GF-D8 (cell line): ENCODE measurements at places on chromosomes 4 and X.

DNA sequence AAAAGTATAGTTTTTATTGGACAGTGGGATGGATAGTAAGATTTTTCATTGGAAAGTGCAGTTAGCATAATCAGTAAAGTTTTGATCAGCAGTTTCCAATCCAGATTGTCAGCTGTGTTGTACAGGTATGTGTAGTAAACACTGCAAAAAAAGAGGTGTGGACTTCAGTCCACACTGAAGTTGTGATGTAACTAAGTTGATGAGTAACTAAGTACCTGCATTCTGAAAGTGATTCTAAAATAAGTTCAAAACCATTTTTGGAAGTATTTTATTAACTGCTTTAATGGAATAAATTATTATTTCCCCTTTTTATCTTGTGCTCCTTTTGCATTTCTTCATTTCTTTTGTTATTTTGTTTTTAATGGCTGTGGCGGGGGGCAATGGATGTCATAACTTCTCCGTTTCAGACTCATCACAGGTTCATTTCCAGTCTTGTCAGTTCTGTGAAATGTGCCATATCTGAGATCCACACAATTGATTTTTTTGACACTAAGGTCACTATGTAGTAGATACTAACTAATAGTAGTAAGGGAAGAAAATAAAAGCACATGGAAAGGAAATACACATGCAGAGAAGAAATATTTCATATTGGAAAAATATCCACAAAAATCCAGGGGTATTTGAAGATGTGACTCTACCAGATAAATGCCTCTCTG lies 247.5 kb downstream of the GABRG1 start:
- no peak for DNase-seq

DNA sequence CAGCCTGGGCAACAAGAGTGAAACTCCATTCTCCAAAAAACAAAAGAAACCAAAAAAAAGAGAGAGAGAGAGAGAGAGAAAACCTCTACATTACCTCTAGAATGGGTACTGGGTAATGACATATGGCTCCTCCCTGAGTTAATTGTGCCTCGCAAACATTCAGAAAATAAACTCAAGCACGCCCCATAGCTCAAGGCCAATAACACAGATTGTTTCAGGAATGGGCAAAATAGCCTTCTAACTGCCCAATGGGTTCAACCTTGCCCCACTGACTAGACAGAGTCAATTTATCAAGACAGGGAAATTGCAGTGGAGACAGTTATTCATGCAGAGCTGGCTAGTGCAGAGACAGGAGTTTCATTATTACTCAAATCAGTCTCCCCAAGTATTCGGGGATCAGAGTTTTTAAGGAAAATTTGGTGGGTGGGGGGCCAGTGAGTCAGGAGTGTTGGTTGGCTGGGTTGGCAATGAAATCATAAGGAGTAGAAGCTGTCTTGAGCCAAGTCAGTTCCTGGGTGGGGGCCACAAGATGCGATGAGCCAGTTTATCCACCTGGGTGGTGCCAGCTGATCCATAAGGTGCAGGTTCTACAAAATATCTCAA lies 25.1 kb downstream of the NIPAL1 start:
- DNase-seq = no peak

- DNase-seq = no peak
Measured at GRCh38 chrX:148811236-148811635, 310.8 kb downstream of the AFF2 start.

DNA sequence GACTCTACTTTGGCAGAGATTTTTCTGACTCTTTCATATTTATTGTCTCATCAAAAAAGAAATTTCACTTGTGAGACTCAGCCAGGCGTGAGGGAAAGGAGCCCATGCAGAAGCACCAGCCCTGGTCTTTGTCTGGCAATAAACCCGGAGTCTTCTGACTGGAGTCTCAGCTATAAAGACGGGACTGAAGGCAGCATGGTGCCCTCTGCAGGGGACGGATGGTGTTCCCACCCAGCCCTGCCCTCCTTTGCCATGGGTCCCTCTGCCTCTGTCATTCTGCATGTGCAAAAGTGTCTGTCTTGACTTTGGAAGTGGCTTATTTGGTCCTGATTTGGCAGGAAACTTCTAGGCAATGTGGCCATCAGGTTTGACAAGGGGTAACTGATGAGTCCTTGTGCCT lies 14.2 kb downstream of the ZNF185 start:
- no peak for DNase-seq

DNA sequence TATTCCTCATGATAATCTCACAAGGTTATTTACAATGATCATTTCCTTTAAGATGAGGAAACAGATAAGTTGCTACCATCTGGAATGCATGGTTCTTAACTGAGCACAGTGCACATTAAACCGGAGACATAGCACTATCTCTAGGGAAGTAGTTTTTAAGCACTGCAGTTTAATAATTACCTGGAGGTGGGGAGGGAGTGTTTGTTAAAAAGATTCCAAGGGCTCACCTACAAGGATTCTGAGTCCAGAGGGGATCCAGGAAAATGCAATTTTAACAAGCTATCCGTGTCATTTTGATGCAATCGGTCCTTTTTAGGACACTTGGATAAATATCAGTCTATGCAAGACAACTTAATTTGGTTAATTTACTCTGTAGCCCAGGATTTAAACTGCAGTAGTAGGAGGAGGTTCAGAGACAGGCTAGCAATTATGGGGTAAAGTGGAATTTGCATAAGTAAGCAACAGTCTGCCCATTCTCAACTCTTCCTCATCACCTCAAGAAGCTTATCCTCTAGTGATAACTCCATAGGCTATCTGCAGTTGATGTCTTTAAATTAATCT lies 2.8 kb upstream of the PDLIM5 start:
- DNase-seq = no peak

DNA sequence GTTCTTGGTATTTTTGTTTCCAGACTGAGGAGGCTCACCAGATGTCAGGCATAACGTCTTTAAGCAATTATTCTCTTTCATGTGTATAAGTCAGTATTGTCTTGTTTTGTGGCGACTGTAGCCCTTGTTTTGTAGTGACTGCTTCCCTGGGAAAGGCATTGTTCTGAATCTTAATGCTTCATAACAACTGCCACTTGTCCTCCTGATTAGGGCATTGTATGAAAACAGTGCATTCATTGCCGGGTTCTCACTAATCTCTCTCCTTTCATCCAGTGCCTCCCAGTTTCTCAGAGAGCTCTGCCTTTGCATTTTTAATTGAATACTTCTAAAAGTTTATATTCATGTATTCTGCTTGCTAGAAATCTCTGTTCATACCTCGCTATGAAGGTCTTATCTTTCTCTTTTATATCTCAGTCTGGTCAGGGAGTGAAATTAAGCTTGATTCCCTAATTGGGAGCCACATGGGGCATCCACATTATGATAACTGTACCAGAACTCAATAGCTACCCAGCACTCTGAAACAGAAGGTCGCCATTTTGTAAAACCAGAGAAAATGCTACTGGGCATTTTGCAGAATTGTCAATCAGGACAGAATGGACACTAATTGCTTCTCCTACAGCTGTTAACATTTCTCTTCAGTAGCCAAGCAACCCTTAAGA lies 149.8 kb downstream of the GBA3 start:
- no peak for DNase-seq

GRCh38 chr4:161345741-161346140 lies 818.1 kb downstream of the FSTL5 start:
- no peak for DNase-seq
